ENCODE measurements at places on chromosomes 12 and 14. TPM values are rescaled to one million over a fixed set of nuclear protein-coding genes. Genes with fewer than 3 reads are reported as not detected.

Gene FGF23
- not detected for total RNA-seq

Gene MORN3
- total RNA-seq, result 0.86 TPM

Gene GARIN6
- total RNA-seq, result not detected

Gene ATF7IP
- 27.2 TPM for total RNA-seq

Gene SERPINA12
- total RNA-seq, result not detected

Gene METTL3
- 44.6 TPM for total RNA-seq

Gene RXYLT1
- 13.7 TPM for total RNA-seq

Gene GTF2A1
- 53.0 TPM for total RNA-seq

Gene KIAA0586
- total RNA-seq, result 18.6 TPM

Gene STYK1
- 0.53 TPM for total RNA-seq

Gene BRMS1L
- total RNA-seq, result 3.4 TPM

Gene PPP1R1A
- total RNA-seq, result not detected

Gene ERP29
- total RNA-seq, result 69.4 TPM

Gene MIP
- total RNA-seq, result 0.13 TPM
